ENCODE measurements at places on chromosomes 12 and 14.
A peak's percentile ranks its signal among the peaks of the same experiment; 100 is the strongest.

DNA sequence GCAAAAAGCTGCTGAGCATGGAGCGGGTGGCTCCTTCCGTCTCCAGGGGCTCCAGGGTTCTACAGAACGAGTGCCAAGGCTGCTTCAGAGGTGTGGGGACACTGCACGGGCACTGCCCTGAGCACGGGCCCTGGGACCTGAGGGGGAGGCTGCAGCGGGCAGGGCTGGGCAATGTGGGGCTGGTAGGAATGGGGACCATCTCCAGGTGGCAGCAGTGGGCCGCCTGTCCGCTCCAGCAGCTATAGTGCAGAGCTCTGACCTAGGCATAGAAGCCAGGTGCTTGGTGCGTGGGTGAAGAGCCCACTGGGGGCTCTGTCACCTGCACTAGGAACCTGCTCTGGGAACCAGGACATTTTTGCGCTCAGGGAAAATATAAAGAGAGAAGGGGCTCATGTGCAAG, 22.3 kb downstream of the HDAC7 start:
- no peak for DNase-seq

DNA sequence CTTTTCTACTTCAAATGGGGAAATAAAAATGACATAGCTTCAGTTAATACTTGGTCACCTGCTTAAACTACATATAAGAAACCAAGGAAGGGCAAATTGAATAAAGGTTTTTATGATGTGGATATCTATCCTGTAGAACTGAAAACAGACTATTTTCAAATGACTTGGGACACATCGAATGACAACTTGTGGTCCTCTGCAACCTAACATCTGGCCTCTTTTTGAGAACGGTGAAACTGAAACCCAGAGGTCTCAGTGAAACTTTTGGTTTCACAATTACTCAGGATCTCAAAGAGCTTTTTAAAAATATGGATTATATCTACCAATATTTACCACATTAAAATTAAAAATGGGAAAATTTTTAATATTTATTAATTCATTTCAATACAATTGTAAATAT, 65.2 kb downstream of the PPP2R5E start:
- DNase-seq = no peak

DNA sequence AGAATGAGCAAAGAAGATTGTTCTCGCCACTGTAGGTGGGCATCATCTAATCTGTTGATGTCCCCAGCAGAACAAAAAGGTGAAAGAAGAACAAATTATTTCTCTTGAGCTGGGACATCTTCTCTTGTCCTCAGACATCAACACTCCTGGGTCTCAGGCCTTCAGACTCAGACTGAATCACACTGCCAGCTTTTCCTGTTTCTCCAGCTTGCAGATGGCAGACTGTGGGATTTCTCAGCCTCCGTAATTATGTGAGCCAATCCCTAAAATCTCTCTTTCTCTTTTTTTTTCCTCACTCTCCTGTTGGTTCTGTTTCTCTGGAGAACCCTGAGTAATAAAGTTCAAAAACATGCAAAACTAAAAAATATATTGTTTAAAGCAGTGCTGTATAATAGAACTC, 3.7 kb upstream of the TMPRSS12 start:
- DNase-seq = peak; percentile 21

GRCh38 chr12:121753844-121754264, 39.6 kb downstream of the RHOF start:
- DNase-seq = peak; percentile 78

DNA sequence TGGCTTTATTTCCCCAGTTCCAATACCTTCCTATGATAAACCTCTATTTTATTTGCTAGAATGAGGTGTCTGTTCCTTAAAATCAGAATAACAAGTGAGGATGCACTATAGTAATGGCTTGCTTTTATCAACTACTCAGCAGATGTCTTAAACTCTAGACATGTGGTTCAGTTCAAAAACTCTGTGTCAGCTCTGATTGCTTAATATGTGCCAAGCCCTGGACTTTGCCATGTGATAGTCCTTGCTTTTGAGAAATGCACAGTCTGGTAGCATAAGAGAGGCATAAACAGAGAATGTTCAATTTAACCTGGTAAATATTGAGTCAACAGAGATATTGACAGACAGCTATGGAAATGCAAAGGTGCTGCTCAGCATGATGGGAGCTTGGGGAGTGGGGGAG, 254.8 kb downstream of the PDZRN4 start:
- DNase-seq = no peak

GRCh38 chr12:116406529-116406928, 129.0 kb upstream of the MED13L start:
- DNase-seq = peak; percentile 5

GRCh38 chr12:122669397-122670070, 33.6 kb downstream of the HCAR2 start:
- DNase-seq = no peak
